ENCODE measurements at places on chromosomes 11 and 22.

GRCh38 chr11:74057249-74058151 lies 48.6 kb upstream of the UCP3 start:
- DNase-seq = no peak

- DNase-seq = no peak
Observed at GRCh38 chr11:134374891-134375550, 37.0 kb downstream of the B3GAT1 start.

GRCh38 chr11:45097721-45098493 lies 48.5 kb upstream of the PRDM11 start:
- DNase-seq = no peak

GRCh38 chr11:3170044-3170755 lies 5.1 kb upstream of the OSBPL5 start:
- DNase-seq = no peak

DNA sequence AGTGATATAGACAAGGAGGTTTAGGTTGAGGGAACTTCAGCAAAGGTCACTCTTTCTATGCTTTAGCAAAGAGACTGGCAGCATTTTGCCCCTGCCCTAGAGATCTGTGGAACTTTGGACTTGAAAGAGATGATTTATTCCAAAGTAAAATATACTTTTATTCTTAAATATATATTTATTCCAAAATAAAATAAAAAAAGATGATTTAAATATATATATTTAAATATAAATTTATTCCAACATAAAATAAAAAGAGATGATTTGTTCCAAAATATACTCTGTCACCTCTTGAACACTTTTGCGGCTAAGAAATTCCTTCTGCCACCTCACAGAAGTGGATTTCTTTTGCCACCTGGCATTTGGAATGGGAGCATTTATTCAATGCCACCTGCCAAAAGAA lies 521.3 kb upstream of the CHORDC1 start:
- DNase-seq = no peak

DNA sequence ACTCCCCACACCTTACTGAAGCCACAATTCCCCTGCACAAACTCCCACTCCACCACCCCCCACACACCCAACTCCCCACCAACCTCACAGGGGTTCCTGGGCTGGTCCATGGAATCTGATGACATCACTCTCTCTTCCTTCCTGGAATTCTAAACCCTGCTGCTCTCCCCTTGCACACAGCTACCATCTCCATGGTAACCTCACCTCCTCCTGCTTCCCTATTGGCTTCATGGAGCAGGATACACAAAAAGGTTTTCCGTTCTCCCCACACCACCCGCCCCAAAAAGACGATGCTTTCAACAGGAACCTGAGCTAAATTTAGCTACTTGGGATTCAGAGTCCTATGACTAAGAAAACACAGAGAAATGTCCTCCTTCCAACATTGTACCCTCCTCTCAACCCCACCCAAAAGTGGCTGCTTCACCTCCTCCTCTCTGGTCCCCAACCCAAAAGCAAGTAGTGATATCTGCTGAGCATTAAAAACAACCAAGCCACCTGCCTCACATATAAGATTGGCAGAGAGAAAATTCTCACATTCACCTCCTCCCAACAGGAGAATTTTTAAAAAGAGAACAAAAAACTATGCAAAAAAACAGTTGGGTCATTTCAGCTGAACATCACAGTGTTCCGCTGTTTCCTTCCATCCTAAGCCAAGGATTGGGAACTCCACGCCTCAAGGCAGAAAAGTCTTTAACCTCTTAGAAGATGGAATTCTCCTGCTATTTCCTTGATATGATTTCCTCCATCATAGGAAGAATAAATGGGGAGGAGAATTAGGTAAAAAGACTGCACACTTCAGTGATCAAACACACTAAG lies 66.9 kb downstream of the RBFOX2 start:
- DNase-seq = peak; percentile 28

- no peak for DNase-seq
Observed at GRCh38 chr11:37184326-37184725, 586.3 kb upstream of the RAG2 start.

DNA sequence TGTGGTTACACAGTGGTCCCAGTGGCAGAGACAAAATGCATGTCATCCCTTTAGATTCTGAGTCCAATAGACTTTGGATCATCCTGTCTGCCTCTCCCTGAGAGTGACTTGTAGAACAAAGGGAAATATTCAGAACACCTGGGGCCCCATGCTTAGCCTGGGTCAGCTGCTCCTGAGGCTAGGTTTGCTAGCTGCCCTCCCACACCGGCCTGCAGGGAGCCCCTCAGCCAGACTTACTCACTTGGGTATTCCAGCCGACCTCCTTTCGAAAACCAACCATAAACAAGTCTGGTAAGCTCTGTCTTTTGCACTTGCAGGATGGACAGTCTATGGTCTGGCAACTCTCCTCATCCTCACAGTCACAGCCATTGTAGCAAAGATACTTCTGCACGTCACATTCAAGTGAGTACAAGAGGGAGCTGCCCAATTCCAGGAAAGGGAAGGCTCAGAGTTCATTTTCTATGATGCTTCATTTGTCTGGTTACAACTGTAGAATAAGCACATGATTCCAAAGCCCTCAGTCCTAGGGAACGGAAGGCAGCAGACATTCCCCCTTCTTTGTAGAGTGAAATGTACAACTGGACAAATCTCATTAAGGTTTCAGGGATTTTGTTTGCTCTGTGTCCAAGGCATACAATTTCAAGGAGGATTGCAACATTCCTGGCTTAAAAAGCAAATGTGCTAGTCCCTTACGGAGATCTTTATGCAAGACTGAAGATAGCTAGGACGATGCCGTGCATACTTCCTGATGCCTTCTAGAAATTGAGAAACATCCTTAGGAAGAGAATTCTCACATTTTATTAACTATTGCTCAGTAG lies 65.5 kb upstream of the EMID1 start:
- DNase-seq = no peak

DNA sequence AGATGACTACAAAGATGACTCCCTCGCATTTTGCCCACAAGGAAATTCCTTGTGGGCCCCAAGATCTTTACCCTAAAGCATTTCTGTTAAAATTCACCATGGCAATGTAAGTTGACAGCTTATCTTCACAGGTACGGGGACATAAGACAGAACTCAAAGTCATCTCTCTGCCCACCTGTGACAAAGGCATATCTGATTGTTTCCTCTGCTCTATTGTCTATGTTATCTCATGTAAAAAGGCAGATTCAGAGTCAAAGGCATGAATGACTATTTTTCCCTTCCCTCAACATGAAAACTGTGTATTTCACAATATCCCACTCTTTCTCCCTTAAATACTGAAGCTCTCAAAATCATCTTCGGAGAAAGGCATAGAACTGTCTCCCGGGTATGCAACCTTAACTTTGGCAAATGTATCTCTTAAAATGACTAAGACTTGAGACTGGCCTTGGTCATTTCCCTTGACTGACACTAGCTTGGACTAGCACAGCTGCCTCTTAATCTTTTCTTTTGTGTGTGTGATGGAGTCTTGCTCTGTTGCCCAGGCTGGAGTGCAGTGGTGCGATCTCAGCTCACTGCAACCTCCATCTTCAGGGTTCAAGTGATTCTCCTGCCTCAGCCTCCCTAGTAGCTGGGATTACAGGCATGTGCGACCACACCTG lies 103.2 kb downstream of the MICAL3 start:
- no peak for DNase-seq

- no peak for DNase-seq
Observed at GRCh38 chr22:49671331-49672013, 156.2 kb downstream of the BRD1 start.

DNA sequence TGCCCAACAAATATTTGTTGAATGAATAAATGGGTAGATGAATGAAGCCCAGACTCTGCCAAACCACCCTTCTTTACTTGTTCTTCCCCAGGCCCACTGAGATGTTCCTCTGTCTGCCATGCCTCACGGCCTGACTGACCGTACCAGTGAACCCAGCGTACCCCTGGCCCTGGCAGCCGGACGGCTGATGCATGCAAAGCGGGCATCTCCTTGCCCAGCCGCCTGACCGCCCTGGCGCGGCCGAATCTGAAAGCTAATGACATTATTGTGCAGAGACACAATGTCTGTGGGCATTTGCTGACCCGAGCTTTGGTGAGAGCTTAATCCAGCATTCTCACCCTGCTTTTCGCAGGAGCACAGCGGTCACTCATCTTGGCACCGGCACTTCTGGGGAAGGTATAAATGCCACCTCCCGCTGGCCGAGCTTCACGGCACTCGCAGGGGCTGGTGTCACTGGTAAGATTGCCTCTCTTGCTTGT lies at the start of gene CRYBB2:
CRYBB2 (plus strand) TSS at position 429 of the 479 bp plus-strand sequence. CDS start 1,791 bp downstream, outside the sequence.
- DNase-seq = no peak

- no peak for DNase-seq
Observed at GRCh38 chr11:75627906-75628668, 40.8 kb downstream of the MAP6 start.

- no peak for DNase-seq
Observed at GRCh38 chr11:66118847-66119246, 48.8 kb downstream of the PACS1 start.

DNA sequence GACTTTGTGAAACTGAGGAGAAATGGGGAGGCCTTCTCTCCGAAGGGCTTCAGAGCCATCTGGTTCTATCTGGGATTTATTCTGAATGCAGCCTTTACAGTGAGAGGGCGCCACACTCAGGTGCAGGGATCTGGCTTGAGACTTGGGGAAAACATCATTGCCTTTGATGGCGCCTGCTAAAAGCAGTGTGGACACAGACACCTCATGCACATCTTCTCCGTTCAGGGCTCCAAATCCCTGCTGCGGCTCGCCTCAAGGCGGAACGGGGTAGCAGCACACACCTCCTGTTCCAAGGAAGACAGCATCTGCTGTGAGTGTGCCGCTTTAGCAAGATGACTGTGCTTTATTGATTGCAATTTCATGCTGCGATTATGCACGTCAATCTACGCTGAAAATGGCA lies 37.1 kb upstream of the OLFML1 start:
- no peak for DNase-seq

GRCh38 chr11:6615046-6615445 lies 3.0 kb upstream of the TAF10 start:
- no peak for DNase-seq

DNA sequence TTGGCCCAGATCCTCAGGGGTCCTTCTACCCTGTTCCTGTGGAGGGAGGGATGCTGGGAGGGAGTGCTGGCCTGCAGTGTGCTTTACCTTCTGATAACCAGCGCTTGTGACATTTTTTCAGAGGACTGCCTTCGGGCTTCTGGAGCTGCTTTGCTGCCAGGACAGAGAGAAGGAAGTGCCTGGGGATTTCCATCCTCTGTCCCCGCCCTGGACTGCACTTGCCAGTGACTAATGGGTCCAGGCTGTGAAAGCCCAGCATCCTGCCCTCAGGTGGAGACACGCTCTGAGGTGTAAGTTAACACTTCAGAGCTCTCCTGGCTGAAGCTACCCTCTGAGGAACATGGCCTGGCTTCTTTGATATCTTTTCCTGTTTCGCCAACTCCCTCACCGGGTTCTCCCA lies 158.7 kb upstream of the SYT13 start:
- no peak for DNase-seq

DNA sequence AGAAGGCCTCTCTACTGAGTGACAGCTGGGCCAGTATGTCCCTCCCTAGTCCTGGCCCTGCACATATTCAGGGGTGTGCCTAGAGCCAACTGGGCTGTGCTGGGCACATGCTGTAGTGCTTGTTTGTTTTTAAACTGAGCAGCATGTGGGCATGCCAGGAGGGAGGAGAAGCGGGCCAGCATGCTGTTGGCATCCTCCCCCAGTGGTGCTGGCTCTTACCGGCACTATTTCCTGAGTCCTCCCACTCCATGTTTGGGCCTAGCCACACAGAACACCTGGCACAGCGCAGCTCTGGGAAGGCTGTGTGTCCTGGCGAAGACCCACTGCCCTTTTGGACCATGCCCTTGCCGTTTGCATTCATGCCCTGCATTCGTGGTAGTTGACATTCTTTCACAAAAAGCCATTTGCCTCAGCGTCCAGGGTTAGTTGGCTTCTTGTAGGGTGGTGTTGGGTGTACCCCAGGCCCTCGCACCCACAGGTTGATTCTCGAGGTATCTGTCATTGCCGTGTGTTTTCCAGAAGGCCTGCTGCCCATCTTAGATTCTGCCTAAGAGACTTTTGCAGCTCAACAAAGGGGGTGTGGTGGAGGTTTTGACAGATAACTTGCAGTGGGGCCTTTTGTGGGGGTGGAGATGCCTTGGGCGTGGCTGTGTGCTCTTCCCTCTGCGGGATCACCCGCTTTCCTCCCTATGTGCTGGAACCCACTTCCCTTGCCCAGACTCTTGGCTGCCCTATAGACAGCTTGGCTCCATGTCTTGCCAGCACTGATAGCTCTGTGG lies 13.6 kb downstream of the DGCR8 start:
- DNase-seq = no peak

GRCh38 chr11:25970726-25971508 lies 361.0 kb upstream of the ANO3 start:
- no peak for DNase-seq

- DNase-seq = no peak
Observed at GRCh38 chr11:128156486-128156885, 430.9 kb downstream of the ETS1 start.

DNA sequence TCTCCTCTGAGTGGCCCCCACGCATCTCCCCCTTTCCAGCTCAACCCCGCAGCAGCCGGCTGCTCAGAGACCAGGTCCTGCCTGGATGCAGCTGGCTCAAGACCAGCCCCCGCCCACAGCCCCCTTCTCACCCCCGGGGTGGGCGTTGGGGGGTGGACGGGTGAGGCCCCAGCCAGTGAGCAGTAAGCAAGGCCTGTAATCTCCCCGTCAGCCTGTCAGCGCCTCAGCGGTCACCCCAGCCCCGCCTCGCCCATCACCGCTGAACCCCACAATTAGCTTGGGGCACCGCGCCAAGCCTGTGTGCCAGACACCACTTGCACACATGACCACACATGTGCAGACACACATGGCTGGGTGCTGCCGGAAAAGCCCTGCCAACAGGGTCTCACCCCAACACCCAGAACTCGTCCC lies 5.9 kb downstream of the PLXNB2 start:
- DNase-seq = no peak

DNA sequence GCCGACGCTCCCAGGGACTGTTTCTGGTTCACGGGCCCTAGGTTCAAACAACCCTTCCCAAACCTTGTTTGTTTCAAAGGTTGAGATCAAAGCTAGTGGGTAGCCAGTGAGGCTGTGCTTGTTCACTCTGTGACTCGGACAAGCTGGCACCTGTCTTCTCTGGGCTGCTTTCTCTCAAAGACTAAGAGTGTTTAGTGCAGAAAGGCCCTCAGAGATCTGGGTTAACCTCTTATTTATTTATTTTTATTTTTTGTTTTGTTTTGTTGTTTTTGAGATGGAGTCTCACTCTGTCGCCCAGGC lies 13.0 kb upstream of the MALAT1 start:
- no peak for DNase-seq

DNA sequence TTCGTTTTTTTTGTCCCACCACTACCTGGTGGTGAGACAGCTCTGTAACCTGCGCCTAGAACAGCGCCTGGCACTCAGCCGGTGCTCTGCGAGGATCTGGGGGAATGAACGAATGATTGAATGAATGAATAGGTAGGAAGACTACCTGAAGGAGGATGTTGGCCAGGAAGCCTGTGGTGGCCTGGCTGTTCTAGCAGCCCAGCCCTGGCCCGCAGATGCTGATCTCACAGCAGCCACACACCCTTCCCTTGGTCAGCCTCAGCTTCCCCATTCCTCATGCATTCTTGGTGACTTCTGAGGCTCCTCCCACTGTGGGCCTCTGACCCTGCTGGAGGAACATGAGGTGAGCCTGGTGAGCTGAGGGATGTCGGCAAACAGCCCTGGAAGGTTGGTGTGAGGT lies 3.7 kb downstream of the TRPM5 start:
- DNase-seq = no peak
